ENCODE measurements at places on chromosomes 3 and 15.

DNA sequence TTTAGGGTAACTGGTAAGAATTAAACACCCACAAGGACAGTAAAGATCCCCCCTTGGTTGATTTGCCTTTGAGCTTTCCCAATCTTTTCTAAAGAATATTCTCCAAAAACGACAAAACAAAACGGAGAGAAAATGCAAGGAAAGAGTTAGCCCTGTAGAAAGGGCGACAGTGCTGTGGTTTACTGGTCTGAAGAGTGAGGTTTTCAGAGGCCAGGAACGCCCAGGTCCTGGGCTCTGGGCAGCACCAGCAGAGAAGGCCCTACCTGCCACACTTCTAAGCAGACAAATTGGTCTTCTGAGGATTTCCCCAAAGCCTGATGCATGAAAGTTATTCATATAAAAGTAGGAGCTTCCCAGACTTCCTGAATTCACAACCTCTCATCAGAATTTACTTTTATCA, 119.3 kb downstream of the KCNMB2 start:
- no peak for DNase-seq

- DNase-seq = no peak
Measured at GRCh38 chr15:55124616-55125015, 72.1 kb downstream of the RSL24D1 start.

DNA sequence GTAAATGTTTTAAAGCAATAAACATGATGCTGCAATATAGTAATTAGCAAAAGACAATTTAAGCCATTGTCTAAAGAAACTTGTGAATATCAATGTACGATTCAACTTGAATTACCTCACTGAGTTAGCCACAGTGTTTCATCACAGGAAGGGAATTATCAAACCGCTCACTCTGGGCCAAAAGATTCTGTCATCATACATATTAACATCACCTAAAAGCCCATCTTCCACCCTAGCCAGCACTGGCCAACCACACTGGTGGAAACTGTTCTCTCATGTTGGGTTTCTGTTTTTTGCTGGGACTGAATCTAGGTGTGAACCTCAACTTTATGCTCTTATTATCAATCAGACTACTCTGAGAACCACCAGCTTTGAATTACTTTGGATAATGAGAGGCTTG, 497.7 kb upstream of the THBS1 start:
- DNase-seq = no peak

DNA sequence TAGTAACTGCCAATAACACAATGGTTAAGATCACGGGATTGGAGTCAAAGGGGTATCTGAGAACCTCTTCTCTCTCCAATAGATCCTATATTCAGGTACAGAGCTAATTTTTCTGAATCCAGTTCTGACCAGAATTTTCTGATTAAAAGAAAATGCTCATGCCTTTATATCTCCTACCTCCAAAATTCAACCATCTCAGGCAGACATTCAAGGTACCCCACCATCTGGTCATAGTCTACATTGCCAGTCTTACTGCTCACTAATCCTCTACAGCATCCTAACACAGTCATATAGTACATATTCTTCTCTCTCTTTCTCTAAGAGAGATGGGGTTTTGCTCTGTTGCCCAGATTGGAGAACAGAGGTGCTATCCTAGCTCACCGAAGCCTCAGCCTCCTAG, 59.1 kb downstream of the LSAMP start:
- no peak for DNase-seq

- no peak for DNase-seq
Measured at GRCh38 chr3:105860641-105861040, 8.2 kb downstream of the CBLB start.

GRCh38 chr3:169384573-169384972, 278.9 kb downstream of the MECOM start:
- DNase-seq = no peak

DNA sequence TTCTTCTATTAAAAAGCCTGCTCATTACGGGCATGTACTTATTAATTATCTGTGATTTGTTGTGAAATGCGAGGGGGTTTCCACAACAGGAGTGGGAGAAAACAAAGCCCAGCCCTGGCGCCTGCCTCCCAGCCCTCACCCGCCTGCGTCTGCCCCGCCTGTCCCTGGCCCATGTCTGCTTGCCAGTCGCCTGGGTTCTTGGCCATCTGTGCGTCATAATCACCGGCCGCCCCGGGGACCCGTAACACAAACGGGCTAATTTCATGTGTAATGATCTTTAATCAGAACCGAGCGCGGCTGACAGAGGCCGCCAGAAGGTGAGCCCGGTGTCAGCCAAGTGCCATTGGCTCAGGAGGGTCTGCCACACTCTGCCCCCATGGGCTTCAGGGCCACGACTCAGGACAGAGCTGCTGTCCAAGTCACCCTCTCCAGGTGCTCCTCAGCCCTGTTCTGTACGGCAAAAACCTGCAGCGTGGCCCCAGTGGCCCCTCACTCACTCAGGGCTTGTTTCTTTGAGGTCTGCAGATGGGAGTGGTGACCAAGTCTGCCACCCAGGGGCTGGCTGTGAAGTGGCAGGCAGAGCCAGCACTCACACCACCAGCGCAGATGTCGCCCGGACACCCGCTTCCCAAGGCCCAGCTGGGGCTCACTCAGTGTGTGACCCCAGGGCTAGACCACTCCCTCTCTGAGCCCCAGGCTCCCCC, 28.8 kb upstream of the TMEM115 start:
- no peak for DNase-seq

DNA sequence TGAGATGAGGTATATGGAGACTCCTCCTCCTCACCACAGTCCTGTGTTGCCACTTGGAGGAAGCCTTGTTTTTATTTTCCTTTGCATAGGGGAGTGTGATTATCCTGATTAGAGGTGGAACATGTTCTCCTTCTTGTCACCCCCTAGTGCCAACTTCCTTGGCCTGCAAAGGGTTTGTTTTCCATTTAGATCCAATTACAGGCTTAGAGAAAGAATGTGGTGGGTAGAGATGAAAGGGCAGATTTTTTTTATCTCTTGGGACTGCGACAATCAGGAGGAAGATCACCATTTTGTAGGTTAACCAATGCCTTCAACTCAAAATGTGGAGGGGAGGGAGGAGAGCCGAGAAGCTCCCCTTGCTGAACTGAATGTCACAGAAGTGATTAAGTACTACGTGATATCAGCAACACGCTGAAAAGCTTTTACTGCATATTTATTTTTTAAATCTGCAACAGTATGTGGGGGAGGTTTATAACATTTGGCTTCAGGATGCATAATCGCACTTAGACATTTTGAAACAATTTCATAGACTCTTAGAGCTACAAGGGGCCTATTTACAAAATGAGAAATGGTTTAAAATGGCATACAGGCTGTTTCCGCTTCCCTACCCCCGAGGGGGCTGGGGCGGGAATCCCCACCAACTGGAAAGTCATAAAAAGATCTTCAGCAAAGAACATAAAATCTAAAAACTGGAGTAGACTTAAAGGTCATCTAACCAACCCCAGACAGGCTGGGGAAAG, 2.4 kb downstream of the LMCD1 start:
- no peak for DNase-seq

DNA sequence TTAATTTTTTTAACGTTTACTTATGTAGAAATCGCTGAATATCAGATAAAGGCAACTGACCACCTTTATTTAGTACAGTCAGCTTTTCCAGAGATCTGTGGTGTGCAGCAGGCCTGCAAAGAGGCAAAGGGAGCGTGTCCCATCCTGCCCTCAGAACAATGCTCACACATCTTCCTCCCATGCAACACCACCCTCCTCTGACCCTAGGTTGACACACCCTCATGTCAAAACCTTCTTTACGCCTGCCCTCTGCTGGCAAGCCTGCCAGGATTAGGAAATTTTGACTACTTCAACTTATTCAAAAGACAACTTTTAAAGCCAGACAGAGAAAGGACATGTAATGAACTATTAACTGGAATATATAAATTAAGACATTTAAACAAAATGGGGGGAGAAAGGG, 513.7 kb downstream of the FOXP1 start:
- DNase-seq = peak; percentile 53

DNA sequence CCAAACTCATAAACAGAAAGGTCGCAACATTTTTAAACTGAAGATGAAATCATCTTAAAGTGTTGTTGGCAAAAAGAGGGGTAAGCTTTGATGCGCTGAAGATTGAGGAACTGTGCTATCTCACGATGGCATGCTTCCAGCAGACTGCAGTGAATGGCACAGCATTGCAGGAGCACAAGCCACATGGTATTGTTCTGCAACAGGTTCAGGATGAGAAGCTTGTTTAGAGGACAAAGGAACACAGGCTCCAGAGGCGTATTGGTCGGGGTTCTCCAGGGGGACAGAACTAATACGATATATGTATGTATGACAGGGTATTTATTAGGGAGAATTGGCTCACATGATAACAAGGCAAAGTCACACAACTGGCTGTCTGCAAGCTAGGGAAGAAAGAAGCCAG, 13.8 kb upstream of the PLD1 start:
- DNase-seq = no peak

GRCh38 chr3:108620250-108620649, 30.7 kb downstream of the DZIP3 start:
- DNase-seq = no peak

- no peak for DNase-seq
Measured at GRCh38 chr3:195690951-195691350, 29.8 kb upstream of the MUC20 start.

DNA sequence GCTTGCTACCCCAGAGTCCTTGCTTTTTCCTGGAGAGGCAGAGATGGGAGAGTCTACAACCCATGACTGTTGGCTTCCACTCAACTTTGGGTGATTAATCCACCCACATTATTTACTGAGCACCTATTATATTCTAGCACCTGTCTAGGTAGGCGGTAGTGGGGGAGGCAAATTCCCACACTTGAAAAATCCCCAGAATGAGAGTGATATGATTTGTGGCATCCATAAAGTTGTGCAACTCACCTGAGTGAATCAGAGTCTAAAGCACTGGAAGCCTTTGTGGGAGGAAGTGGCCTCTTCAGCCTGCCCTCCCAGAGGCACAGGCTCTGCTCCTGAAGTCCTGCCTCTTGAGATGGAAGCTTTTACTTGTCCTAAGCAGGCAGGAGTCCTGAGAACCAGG, 40.4 kb upstream of the CTNNB1 start:
- DNase-seq = peak; percentile 1

DNA sequence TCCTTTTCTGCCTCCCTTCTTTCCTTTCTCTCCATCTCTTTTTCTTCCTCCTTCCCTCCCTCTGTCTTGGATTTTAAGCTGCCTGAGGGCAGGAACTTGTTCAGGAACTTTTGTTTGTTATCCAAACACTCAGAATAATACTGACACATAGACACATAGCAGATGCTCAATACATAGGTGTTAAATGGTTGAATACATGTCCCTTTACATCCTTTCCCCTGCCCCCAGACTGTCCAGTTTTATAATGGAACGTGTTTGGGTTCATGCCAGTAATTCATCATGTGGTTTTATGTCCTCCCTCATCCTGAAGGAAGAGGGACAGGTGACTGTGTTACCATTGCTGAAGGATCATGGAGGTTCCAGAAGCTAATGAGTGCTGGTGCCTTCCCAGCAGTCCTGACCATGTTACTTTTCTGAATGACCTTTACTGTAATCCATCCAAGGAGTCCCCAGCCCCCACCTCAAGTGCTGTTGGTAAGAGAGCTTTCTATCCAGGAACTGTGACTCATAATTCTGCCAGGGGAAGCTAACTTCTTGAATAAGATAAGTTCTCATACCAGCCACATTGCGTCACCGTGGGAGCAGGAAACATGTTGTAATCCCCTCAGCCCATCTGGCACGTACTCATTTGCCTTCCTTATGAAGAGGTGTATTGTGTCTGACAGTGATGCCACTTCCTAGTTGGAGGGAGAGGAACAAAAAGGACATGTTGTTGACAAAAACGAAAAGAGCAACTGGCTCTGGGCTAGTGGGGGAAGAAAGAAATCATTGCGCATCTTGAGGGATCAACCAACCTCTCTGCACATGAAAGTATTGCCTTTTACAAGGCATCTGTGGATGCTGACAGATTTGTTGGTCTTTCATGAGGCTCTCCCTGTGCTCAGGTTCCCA, 52.4 kb downstream of the IL1RAP start:
- peak; percentile 60 for DNase-seq
